Adipocyte (in vitro differentiated cells): ENCODE measurements at places on chromosomes 5 and 9.

- no peak for DNase-seq
These were observed 24.3 kb downstream of the NUP214 start for GRCh38 chr9:131149688-131150053.

- DNase-seq, result peak; percentile 55
These were observed 19.5 kb downstream of the SLC22A5 start for GRCh38 chr5:132389051-132389331.

GRCh38 chr5:144108131-144108530 is 62.3 kb downstream of the YIPF5 start:
- no peak for DNase-seq

GRCh38 chr5:38434966-38435705 is 121.3 kb downstream of the LIFR start:
- DNase-seq, result peak; percentile 30

DNA sequence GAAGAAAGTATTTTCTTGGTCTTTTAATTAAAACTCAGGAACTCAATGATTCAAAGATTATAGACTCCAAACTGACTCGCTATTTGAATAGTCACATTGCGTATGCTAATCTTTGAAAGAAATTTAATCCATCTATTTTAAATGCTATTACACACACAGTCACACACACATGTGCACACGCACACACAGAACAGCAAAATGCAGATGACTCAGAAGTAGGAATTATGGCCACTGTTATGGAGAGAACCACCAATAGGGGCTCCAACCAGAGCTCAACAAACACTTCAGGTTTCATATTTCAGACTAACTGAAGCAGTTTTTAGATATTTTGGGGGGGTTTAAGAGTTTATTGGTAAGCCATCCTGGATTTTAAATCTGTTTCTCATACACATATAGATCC is 1917.9 kb downstream of the EFNA5 start:
- no peak for DNase-seq

GRCh38 chr9:136868644-136869043 is 2.5 kb upstream of the EDF1 start:
- no peak for DNase-seq

DNA sequence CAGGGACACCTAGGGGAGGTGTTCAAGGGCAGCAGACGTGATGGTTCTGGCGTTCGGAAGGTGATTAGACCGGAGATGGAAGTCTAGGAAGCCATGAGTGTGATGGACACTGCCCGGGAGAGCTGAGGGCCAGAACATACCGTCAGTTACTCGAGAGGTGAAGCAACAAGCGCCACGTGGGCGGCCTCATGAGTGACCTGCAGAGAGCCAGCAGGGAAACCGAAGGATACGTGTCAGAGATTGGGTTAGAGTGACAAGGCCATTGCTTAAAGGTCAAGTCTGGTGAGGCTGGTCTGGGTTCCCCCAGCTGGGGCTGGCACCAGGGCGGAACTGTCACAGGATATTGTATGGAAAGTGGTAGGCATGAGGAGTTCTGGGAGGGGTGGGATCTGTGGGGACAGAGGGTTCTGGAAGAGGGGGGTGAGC is 60.0 kb downstream of the C9orf50 start:
- no peak for DNase-seq

- DNase-seq, result no peak
These were observed 67.5 kb downstream of the RGMB start for GRCh38 chr5:98840946-98841345.

GRCh38 chr9:106577121-106577520 is 285.8 kb upstream of the ZNF462 start:
- DNase-seq, result no peak

GRCh38 chr9:109561137-109561536 is 63.0 kb upstream of the PTPN3 start:
- DNase-seq, result no peak

- DNase-seq, result no peak
These were observed 429.4 kb downstream of the PIK3R1 start for GRCh38 chr5:68644971-68645370.

DNA sequence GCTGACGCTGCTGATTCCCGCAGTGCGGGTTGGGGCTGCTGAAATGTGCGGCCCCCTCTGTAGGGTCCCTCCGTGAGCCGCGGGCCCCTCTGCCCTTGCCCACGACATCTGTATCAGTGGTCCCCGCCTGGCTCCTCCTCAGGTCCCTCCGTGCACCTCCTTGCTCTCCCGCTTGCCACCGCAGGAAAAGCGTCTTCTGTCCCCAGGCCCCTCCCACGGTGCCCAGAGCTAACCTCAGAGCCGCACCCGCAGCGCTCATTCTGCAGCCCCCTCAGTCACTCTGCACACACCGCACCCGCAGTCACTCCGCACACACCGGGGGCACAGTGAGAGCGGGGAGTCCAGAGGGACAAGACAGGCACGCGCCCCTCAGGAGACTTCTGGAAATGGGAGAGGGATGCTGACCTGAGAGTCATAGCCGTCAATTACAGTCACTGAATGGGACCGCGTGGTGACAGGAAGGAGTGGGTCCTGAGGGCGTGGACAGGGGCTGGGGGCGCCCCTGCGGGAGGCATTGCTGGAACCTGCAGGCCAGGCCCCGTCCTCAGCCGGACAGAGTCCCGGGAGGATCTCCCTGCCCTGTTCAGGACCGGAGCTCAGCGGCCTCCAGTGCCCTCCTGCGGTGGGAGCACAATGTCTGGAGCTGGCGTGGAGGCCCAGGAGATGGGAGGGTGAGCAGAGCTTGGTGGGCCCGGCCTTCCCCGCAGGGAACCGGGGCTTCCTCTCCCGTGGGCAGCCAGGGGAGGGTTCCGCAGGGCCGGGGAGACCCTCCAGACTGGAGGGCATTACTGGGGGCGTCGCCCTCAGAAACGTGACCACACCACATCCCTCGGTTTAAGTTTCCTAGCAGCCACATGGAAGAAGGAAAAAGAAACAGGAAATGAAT is 66.1 kb upstream of the CTSL start:
- DNase-seq, result no peak

GRCh38 chr9:74035786-74036185 is 461.3 kb upstream of the RORB start:
- no peak for DNase-seq

DNA sequence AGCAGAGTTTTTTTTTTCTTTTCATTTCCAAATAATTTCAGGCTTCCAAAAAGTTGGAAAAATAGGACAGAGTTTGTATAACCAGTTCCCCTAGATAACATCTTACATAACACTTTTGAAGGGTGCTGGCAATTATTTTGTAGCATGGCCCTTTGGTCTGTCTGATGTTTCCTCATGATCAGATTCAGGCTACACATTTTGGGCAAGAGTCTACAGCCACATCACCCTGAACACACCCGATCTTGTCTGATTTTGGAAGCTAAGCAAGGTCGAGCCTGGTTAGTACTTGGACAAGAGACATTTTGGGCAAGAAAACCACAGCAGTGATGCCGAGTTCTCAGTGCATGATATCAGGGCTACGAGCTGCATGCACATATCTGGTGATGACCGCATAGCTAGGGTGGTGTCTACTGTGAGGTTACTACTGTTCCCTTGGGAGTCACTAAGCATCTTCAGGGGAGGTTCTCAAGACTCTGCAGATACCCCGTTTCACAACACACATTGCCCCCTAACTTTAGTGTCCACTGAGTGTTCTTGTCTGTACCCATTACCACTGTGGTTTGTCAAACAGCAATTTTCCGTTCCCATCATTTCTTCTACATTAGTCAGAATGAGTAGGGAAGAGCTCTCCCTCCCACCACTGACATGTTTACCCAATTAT is 86.2 kb downstream of the TTC39B start:
- DNase-seq, result peak; percentile 66

DNA sequence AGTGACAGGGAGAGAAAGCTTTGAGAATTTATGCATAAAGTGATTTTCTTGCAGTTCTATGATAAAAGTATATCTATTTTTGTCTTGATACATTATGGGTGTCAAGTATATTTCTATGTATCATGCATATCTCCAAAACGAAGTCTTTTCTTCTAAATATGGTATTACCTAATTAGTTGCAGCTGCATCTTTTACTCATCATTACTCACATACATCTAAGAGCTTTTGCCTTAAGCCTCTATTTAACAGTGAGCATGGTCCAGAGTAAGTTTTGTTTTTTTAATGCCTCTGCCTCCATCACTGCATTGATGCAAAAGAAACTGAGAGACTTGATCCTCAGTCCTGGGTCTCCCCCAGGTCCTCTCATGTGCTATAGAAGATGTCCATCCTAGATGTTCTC is 40.0 kb upstream of the SMC5 start:
- DNase-seq, result peak; percentile 60

GRCh38 chr9:88322906-88323566 is 65.2 kb upstream of the SPIN1 start:
- no peak for DNase-seq

GRCh38 chr5:172886974-172887501 is 53.0 kb downstream of the ERGIC1 start:
- peak; percentile 85 for DNase-seq

- peak; percentile 59 for DNase-seq
These were observed 1.7 kb downstream of the TLE1 start for GRCh38 chr9:81687521-81688261.

DNA sequence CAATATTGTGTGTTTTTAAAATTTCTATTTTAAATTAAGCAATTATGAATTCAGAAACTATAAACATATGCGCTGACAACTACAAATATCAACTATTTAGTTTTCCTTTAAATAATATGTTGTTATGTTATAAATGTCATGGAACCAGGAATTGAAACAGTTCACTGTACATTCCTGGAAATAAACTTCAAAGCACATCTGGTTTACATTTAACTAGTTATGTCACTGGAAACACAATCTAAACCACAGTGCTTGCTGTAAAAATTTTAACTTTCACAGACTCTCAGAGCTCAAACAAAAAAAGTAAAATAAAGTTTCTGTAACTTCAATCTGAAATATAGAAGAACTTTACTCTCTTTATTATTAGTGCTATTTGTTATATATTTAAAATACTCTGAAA is 179.2 kb downstream of the FBN2 start:
- DNase-seq, result peak; percentile 69

DNA sequence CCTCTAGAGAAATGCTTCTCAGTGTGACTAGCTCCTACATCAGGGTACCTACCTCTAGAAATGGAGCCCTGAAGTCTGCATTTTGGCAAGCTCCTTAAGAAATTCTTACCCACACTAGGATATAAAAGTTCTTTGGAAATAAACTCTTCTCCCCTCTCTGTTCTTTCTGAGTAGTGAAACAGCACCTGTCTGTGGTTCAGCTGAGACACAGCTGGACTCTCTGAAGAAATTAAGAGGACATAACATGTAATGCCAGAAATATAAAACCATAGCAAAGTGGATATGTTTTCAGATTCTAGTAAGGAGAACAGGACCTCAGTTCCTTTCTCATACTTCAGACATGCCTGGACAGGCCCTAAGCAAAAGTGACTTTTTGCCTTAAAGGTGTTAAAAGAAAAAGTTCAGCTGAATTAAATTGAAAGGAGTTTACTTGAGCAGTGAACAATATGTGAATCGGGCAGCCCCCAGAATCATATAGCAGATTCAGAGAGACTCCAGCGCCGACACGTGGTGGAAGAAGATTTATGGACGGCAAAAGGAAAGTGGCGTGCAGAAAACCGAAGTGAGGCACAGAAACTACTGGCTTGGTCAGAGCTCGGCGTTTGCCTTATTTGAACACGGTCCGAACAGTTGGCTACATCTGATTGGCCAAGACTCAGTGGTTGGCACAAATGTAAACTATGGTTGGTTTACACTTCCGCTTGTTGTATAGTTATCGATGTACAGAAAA is 64.5 kb downstream of the PRKACG start:
- DNase-seq, result peak; percentile 3

- no peak for DNase-seq
These were observed 326.2 kb upstream of the IRX2 start for GRCh38 chr5:3077684-3078083.

DNA sequence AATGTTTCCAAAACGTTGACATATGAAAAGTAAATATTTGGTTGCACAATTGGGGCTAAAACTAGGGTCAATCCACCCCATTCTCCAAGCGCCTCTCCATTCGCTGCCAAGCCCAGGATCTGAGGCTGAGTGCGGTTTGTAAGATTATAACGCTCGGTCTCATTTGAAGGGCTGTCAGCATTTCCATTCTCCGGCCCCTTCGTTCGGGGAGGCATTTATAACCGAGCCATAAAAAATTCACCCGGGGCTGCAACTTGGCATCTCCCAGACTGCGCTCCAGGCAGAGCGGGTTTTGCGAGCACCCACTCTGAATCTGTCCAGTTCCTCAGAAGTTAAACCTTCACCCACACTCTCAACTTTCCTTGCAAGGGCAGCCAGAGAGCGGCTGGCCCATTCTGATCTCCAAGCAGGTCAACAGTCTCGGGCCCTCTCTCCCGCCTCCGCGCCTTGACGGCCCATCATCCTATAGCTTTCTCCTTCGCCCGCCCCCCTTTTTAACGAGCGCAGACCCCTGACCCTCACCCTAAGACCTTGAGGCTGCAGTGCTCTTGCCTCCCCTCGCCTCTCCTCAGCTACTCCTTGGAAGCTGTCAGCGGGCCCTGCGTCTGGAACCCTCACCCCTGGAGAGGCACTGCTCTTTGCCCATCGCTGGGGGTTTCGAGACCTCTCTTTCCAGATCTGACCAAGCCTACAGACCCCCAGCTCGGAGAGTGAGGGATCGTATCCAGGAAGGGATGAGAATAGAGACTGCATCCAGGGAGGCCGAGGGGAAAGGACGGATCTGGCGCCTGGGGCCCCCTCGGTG is 1.1 kb downstream of the SLIT3 start:
- DNase-seq, result peak; percentile 65

GRCh38 chr5:115369430-115370144 is 73.1 kb upstream of the CCDC112 start:
- DNase-seq, result no peak

DNA sequence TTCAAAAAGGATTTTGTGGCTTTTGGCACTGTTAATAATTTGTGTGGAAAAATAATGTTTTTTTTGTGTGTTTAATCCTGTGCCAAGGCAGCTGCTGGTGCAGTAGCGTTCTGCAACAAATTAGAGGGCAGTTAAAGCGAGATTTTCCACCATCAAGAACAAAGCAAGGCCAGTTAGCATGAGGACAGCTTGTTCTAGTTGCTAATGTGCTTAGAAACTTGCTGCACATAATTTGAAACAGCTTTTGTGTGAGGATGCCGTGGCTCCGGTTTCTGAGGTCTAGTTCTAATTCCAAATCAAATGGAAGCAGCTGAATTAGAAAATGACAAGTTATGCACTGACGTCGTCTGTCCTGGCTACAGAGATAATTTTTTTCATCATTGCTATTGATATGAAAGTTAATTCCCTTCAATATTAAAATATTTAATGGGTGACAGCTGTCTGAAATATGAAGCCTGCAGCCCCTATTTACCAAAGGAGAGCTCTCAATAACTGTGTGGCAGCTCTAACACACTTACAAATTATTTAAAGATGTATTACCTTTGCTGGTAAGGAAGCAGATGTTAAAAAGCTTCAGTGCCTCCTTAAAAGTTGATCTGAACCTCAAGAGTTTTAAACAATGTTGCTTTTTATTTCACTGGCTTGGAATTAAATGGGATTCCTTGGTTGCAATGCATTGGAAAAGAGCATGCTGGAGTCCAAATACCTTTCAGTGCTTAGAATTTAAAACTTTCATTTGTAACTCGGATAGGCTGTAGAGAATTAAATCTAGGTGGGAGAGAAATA is 128.6 kb downstream of the SPATA31D1 start:
- DNase-seq, result peak; percentile 68

- DNase-seq, result no peak
These were observed 9.5 kb downstream of the C9orf50 start for GRCh38 chr9:129611307-129611800.
